HT1080 (cell line): ENCODE measurements at places on chromosomes 13 and 19. TPM values are rescaled to one million over a fixed set of nuclear protein-coding genes. Genes with fewer than 3 reads are reported as not detected.
A peak's percentile ranks its signal among the peaks of the same experiment; 100 is the strongest.

The SBK3 gene
- total RNA-seq: not detected in 2 replicates

The FGF9 gene
- total RNA-seq: 0.47 TPM in 1 of 2 replicates, not detected in the other

The MBD3L3 gene
- total RNA-seq: not detected in 2 replicates

The IRGC gene
- not detected in 2 replicates for total RNA-seq

The GDF15 gene
- total RNA-seq: 97.3 and 120 TPM in 2 replicates

The POGLUT2 gene
- 19.9 and 26.1 TPM in 2 replicates for total RNA-seq

The PLVAP gene
- total RNA-seq: not detected in 2 replicates

DNA sequence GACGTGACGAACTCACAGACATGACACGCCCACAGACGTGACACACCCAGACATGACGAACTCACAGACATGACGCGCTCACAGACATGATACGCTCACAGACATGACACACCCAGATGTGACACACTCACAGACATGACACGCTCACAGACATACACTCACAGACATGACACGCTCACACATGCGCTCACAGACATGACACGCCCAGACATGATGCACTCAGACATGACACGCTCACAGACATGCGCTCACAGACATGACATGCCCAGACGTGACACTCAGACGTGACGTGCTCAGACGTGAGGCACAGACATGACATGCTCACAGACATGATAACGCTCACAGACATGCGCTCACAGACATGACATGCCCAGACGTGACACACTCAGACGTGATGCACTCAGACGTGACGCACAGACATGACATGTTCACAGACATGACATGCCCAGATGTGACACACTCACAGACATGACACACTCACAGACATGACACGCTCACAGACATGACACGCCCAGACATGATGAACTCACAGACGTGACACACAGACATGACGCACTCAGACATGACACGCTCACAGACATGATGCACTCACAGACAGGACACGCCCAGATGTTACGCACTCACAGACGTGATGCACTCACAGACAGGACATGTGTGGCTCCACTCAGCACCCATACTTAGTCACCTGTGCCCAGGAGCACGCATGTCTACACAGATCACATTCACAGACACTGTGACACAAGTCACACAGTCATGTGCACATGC is 8.1 kb downstream of the ERFL start:
- no peak for DNase-seq

DNA sequence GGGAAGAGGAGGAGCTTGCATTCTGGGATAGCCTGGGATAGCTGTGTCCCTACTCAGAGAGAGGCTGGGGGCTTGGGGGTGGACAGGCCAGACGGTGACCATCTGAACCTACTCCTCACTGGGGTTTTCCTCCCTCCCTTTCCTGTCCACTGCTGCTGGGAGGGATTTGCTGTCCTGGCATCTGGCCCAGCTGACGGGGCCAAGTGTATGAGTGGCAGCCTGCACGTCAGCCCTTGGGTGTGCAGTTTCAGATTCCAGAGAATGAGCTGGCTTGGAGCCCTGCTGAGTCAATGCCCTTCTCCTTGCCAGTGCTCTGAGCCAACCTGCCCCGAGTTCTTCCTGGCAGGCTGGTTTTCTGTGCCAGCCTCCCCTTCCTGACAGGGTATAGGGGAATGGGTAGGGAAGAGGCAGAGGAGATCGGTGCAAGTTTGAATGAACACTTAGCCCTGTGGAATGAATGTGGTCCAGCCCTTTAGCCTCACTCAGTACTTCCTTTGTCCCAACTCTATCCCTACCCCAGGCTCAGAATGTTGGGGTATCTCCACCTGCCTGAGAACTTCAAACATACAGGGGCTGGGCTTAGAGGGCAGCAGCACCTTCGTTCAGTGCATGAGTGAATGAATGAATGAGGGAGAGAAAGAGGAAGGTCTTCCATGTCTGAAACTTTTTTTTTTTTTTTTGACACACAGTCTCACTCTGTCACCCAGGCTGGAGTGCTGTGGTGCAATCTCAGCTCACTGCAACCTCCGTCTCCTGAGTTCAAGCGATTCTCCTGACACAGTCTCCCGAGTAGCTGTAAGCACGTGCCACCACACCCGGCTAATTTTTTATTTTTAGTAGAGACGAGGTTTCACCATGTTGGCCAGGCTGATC is 1.8 kb upstream of the ANGPTL4 start:
- peak; percentile 99 for DNase-seq

GRCh38 chr19:4120559-4121272 is 3.2 kb downstream of the MAP2K2 start:
- peak; percentile 16 for DNase-seq

- no peak for DNase-seq
Measured at GRCh38 chr19:30671622-30672051, 299.5 kb downstream of the ZNF536 start.

GRCh38 chr19:51075998-51076397 is 6.7 kb downstream of the KLK14 start:
- no peak for DNase-seq

DNA sequence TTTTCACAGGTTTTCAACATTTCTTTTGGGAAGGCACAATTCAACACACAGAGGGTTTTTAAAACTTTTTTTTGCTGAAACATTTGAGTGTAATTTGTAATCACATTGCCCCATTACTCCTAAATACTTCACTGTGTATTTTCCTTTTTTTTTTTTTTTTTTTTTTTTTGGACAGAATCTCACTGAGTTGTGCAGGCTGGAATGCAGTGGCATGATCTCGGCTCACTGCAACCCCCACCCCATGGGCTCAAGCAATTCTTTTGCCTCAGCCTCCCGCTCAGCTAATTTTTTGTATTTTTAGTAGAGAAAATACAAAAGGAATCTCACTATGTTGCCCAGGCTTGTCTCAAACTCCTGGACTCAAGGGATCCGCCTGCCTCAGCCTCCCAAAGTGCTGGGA is 14.8 kb upstream of the DNAJC15 start:
- DNase-seq: no peak

DNA sequence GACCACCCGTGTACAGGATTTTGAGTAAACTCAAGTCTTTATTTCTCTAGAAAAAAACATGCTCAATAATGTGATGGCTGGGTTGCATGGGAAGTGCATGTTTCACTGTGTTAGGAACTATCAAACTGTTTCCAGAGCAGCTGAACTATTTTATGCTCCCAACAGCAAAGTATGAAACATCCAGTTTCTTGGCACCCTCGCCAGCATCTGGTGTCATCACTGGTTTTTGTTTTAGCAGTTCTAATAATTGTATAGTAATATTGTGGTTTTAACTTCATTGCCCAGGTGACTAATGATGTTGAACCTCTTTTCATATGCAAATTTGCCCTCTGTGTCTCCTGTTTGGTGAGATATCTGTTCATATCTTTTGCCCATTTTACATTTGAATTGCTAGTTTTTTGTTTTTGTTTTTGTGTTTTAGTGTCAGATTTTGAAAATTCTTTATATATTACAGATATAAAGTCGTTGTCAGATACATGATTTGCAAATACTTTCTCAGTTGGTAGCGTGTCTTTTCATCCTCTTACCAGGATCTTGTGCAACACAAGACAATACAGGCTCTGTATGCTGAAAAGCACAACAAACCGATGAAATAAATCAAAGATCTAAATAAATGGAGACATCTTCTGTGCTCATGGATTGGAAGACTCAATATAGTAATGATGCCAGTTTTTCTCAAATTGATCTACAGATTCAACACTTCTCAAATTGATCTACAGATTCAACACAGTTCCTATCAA is 87.8 kb downstream of the IPO5 start:
- no peak for DNase-seq

- no peak for DNase-seq
Measured at GRCh38 chr13:27665761-27666160, 44.1 kb downstream of the POLR1D start.

- no peak for DNase-seq
Measured at GRCh38 chr19:6772866-6773322, 386 bp downstream of the VAV1 start.

GRCh38 chr19:1910177-1910576 is 5.0 kb downstream of the ADAT3 start:
- DNase-seq: no peak

GRCh38 chr19:407511-408440 is 1.2 kb downstream of the C2CD4C start:
- DNase-seq: no peak

DNA sequence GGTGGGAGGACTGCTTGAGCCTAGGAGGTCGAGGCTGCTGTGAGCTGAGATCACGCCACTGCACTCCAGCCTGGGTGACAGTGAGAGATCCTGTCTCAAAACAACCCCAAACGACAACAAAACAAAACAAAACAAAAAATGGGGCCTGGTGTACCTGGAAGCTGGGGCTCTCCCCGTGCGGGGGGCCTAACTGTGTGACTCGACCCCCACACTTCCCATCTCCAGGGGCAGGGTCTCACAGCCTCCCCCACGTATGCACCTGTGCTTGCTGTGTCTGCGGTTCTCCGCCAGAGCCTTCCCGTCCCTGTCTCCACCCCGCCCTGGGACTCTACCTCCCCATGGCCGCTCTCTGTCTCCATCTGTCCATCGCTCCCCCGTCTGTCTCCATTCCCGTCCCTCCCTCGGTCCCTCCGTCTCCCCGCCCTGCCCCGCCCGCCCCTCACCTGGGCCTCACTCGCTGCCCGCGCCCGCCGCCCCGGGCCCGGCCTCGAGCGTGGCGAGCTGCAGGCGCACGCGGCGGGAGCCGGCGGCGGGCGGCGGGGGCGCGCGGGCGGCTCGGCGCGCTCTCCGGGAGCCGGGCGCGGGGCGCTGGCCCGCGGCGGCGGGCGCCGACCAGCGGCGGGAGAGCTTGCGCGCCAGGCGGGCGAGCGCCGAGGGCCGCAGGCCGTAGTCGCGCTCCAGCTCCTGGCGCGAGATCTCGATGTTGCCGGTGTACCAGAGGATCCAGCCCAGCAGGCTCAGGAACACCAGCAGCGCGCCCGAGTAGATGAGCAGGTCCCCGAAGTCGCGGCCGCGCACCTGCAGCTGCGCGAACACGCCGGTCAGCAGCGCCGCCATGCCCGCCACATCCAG is 587 bp downstream of the TMEM238 start:
- DNase-seq: no peak

DNA sequence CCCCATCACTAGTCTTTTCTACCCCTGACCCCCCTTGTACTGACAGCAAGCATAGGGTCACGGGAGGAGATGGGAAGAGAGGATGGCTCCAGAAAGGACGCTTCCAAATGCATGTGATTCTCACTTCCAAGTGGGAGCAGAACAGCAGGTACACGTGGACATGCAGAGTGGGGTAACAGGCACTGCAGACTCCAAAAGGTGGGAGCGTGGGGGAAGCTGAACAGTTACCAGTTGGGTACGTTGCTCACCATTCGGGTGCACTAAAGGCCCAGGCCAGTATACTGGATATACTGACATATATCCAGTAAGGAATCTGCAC is 2.3 kb upstream of the ETV2 start:
- no peak for DNase-seq

- DNase-seq: peak; percentile 96
Measured at GRCh38 chr19:51246164-51246552, 4.7 kb upstream of the SIGLECL1 start.

DNA sequence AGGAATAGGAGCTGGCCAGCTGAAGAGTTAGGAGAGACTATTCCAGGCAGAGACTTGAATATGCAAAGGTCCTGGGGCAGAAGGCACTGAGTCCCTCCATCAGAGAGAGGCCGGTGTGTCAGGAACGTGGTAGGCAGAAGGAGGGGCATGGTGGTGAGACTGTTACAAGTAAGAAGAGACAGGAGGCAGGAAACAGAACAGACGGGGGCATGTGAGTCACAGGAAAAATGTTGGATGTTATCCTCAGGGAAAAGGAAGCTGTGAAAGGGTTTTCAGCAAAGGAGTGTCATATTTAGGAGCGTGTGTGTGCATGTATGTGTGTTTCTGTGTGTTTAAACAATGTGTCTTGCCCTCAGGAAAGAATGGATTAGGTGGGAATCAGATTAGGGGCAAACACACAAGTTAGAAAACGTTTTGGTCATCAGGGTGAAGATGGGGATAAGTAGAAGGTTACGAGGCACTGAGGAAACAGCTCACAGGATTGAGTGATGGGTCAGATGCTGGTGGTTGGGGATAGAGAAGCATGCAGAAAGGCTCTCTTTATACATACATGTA is 1.1 kb downstream of the EDDM13 start:
- peak; percentile 79 for DNase-seq

DNA sequence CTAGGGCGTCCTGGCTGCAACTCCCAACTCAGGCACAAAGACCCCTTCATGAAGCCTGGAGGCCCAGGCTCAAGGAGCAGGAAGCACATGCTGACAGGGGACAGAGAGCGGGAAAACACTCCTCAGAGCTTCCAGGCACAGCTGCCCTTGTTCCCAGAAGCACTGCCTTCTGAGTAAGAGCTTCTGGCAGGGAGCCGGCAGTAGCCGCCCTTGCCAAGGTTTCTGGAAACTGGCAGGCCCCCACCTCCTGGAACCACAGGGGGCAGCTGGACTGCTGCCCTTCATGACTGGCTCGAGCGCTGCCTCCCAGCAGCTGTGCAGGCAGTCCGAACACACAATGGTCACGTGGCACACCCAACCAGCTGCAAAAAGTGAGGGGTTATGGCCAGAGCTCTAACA is 33.6 kb upstream of the EPHX3 start:
- peak; percentile 87 for DNase-seq

DNA sequence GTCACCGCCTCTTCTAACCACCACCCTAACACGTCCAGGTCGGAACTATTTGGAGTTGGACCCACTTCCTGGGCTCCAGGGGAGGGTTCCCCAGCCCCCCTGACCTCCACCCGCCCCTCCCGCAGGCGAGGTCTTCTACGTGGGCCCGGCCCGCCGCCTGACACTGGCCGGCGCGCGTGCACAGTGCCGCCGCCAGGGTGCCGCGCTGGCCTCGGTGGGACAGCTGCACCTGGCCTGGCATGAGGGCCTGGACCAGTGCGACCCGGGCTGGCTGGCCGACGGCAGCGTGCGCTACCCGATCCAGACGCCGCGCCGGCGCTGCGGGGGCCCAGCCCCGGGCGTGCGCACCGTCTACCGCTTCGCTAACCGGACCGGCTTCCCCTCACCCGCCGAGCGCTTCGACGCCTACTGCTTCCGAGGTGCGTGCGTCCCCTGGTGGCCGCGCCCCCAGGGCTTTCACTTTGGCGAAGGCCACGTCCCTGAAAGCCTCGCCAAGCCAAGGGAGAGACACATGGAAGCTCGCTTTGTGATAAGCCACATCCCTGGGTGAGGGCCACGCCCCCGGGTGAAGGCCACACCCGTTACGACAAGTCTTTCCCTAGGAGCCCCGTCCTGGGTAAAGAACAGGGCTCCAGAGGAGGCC is 13.2 kb downstream of the NCAN start:
- DNase-seq: peak; percentile 72

DNA sequence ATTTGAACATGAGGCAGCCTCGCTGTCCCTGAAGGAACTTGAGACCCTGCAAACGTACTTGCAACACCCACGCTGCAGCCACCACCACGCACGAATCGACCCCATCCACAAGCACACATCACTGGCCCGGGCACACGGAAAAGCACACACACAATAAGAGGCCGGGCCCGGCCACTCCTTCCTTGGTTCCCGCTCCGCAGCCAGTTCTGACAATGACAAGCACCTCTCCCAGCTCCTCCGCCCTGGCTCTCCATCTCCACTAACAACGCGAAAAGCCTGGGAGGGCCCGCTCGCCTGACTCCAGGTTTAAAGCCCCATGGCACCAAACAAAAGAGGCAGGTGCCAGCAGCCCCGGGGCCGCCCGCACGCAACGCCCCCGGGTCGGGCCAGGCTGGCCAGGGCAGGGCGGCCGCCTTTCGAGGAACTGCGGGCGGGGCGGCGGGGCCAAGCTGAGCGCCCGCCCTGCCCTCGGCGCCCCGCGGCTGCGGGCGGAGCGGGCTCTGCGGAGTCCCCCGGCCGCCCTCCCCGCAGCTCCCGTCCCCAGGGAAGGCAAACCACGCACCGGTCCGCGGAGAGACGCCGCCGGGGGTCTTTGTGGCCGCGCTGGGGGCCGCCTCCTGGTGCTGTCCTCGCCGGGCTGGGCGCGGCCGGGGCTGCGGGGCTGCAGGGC is 495 bp downstream of the DCLK1 start:
- DNase-seq: no peak

- no peak for DNase-seq
Measured at GRCh38 chr19:4589579-4590410, 30.3 kb upstream of the SEMA6B start.
